ENCODE measurements at places on chromosomes 11 and 22.
A peak's percentile ranks its signal among the peaks of the same experiment; 100 is the strongest.

- no peak for DNase-seq
Measured at GRCh38 chr11:65611758-65612603, 2.0 kb downstream of the MAP3K11 start.

GRCh38 chr11:134759274-134759673, 347.2 kb upstream of the B3GAT1 start:
- no peak for DNase-seq

DNA sequence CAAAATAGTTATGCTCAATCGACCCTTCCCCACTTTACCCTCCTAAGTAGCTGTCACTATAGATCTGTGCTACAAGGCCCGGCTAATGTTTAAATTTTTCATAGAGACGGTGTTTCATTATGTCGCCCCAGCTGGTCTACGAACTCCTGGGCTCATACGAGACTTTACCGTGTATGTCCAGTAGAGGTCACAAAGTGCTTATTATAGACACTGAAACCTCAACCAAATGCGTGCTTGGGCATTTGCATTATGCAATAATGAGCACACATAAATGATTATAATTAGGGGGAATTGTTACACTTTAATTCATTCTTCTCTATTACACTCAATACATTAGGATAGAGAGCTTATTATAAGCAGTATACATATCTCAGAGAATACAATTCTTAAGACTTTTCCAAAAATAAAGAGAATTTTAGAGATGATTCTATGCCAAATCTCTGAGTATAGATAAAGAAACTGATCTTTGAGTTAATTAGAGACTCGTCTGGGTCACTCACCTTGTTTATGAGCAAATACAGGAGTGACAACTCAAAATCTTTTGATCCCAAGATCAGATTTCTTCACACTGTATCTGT, 12.5 kb upstream of the MRPL16 start:
- peak; percentile 35 for DNase-seq

GRCh38 chr22:35917651-35918050, 111.0 kb downstream of the RBFOX2 start:
- no peak for DNase-seq

All from CD4-positive, alpha-beta T cell treated with Interleukin-6 at 100 ng/mL for 8 hours (primary cell).